Left lung (tissue), 14 donors: ENCODE measurements at places on chromosomes 11 and 22. TPM values are rescaled to one million over a fixed set of nuclear protein-coding genes. Genes with fewer than 3 reads are reported as not detected.

GRCh38 chr11:7115780-7116179 lies 27.0 kb downstream of the RBMXL2 start:
- H3K27me3 ChIP-seq = peaks cover 7% of the 10 kb centered on the region
- no peak overlapping the region for H3K4me3 ChIP-seq
- H3K4me1 ChIP-seq = no peaks in the 10 kb centered on the region
- no peak for DNase-seq
- H3K36me3 ChIP-seq = no peaks in the 10 kb centered on the region
- no peak overlapping the region for H3K27ac ChIP-seq

DNA sequence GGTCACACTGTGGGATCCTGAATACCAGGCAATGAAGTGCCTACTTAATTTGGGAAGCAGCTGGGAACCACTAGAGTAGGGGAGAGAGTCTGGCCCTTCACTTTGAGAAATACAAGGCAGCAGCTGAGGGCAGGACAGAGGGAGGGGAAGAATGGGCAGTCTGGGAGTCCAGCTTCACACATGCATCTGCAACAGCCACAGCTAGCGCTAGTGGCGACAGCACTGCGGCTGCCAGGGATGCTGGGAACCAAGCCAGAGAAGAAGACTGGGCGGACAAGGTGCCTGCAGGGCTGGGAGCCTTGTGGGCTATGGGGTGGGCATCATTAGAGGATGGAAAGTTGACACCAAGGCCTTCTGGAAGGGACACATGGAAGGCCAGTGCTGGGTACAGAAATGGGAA lies 15.8 kb downstream of the SCUBE2 start:
- DNase-seq = no peak
- no peak overlapping the region for H3K4me3 ChIP-seq
- H3K27ac ChIP-seq = no peak overlapping the region
- H3K27me3 ChIP-seq = no peaks in the 10 kb centered on the region

DNA sequence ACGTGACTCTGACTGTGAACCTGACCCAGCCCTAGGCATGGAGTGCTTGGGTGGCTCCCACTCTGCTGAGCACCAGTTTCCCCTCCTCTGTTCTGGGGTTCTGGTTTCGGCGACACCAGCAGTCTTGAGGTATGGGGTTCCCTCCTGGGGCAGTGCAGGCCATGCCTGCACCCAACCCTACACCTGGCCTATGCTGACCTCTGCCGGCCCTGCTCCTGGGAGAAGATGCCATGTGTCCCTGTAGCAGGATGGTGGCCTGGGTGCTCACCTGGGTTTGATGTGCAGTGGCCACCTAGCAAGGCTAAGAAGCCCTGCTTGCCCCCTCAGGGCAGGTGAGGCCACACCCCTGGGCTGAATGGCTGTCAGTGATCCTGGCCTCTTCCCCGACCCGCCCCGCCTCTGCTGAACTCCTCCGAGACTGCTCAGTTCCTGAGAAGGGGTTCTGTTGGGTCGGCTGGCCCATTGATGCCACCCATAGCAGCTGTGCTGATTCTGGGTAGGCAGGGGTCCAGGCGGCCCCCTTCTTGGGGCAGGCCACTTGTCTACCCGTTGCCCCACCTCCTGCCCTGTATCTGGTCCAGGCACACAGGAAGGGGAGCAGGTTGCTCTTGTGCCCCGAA lies 2.4 kb downstream of the ZDHHC8 start:
- H3K36me3 ChIP-seq = no peaks in the 10 kb centered on the region
- H3K4me1 ChIP-seq = peaks cover 63% of the 10 kb centered on the region
- no peaks in the 10 kb centered on the region for H3K27me3 ChIP-seq

DNA sequence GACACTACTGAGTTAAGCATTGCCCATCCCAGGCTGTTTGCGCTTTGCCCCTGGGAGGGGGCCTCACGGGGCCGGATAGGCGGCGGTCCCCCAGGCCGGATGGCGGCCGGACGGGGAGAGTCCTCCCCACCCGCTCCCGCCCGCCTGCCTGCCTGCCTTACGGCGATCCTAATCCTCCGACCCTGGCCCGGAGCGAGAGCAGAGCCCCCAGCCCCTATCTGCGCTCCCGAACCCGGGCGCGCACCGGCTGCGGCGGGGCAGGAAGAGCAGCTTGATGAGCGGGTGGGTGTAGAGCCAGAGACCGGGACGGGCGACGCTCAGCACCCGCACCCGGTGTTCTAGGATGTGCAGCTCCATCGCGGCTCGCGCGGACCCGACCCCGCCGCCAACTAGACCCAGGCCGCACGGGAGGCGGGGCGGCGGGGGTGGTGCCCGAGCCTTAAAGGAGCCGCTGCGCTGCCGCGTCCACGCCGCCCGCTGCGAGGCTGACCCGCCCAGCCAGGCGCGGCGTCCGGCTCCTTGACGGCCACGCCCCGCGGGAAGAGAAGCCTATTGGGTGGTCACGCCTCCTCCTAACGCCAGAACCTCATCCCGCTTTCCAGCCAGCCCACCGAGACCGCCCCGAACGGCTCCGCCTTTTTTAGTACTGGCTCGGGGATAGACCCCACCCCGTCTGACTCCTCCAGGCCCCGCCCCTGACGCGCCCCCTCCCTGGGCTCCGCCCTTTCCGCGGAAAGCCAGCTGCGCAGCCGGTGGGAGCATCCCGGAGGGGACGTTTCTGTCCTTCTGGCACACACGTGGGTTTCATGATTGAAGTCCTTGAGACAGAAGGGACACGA lies at the start of gene CASTOR1:
CASTOR1 (minus strand) TSS at position 365 of the 839 bp plus-strand sequence; CDS start at position 357, 8 bp downstream.
- peak within 1 kb of the TSS; percentile 96 for H3K4me3 ChIP-seq
- H3K27ac ChIP-seq = peak within 1 kb of the TSS; percentile 88
- no peaks in the 10 kb centered on the region for H3K36me3 ChIP-seq
- no peaks in the 10 kb centered on the region for H3K27me3 ChIP-seq
- DNase-seq = peak; percentile 99

The SLC5A12 gene
- polyA plus RNA-seq = 0.20 TPM

- H3K27ac ChIP-seq = no peak overlapping the region
- H3K4me3 ChIP-seq = no peak overlapping the region
- H3K36me3 ChIP-seq = no peaks in the 10 kb centered on the region
- DNase-seq = no peak
- H3K27me3 ChIP-seq = no peaks in the 10 kb centered on the region
Measured at GRCh38 chr11:121615501-121615900, 162.7 kb upstream of the SORL1-AS1 start.

The SYT13 gene
- polyA plus RNA-seq = 4.6 TPM

DNA sequence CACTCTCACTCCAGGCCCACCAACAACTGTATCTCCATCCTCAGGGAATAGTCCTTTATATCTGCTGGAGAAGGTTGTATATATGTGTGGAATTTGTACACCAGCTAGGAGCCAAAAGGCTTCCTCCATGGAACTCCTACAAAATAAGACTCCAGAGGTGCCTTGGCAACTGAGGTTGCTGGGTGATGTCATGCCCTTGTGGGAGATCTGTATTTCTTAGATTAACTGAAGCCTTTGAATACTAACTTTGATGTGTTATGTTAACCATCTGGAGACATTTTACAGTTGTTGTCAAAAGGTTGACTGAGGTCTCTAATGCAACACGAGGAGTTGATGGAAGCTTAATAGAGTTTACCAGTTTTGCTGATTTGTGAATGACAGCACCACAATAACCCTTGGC lies 139.5 kb upstream of the TTC12 start:
- H3K27me3 ChIP-seq = no peaks in the 10 kb centered on the region
- DNase-seq = no peak
- no peaks in the 10 kb centered on the region for H3K4me1 ChIP-seq
- H3K36me3 ChIP-seq = no peaks in the 10 kb centered on the region

GRCh38 chr11:121559606-121560200 lies 106.9 kb upstream of the SORL1-AS1 start:
- H3K36me3 ChIP-seq = no peaks in the 10 kb centered on the region
- no peak overlapping the region for H3K27ac ChIP-seq
- no peaks in the 10 kb centered on the region for H3K27me3 ChIP-seq
- H3K4me1 ChIP-seq = no peaks in the 10 kb centered on the region
- H3K4me3 ChIP-seq = no peak overlapping the region
